ENCODE measurements at places on chromosomes 7 and 10.

- DNase-seq = no peak
Observed at GRCh38 chr7:47830015-47830414, 118.3 kb downstream of the PKD1L1 start.

GRCh38 chr7:37076668-37077067, 352.4 kb upstream of the AOAH start:
- DNase-seq = no peak

DNA sequence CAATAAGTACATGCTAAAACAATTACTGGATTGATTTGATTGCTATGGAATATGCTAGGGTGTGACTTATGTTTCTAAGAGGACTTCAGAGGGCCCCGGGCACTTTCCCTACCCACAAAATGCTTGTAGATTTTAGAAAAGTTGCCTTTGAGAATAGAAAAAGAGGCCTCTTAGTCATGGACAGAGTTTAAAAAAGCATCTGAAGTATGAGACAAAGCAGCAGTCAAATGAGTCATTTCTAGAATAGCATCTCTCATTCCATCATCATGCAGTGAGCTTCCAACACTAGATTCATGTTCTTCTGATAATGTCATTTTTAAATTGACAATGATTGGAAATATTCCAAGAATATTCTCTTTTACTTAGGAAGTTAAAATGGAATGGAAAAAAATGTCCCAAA, 675.1 kb upstream of the PCDH15 start:
- no peak for DNase-seq

DNA sequence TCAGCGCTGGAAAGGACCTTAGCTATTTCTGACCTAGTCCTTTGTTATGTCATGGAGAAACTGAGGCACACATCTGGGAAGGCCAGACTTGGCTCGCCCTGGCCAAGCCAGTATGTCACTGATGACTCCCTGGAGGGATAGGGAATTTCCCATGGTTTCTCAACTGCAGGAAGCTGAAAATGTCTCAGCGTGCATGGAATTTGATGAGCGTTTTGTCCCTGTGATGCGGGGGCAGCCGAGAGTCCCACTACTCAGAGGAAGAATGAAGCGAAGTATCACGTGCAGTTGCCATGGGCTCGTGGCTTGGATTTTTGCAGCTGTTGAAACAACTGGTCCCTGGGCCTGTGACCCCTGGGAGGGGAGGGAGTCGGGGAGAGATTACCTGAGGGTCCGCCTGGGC, 44.8 kb downstream of the CLIP2 start:
- no peak for DNase-seq

DNA sequence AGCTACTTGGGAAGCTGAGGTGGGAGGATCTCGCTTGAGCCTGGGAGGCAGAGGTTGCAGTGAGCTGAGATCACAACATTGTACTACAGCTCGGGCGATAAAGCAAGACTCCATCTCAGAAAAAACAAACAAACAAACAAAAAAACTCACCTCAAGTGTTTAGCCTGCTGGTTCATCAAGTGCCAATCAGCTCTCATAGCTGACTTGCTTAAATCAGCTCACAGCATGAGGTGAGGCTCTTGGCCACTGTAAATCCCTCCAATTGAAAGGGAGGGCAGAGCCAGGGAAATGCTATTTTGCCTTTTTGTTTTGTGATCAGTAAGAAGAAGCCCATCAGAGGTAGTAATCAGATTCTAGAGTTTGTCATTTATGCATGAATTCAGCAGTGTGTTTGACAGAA, 112.3 kb downstream of the RAB11FIP2 start:
- DNase-seq = no peak

DNA sequence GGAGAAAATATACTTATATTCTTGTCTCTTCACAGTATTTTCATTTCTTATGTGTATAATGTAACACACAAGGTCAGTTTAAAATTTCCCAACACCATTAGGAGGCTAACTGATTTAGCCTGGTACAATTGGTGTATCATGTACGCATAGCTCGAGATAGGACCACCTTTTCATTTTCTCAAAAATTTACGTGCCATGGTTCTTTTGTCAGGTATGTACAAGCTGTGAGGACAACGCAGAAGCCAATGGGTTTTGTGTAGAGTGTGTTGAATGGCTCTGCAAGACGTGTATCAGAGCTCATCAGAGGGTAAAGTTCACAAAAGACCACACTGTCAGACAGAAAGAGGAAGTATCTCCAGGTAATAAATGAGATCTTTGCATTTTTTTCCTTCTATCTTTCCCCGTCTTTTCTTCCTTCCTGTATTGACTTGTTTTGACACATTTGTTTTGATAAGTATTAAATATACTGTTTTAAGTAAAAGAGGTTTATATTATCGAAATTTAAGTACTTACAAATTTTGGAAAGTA, 55.0 kb downstream of the TRIM24 start:
- no peak for DNase-seq

- no peak for DNase-seq
Observed at GRCh38 chr10:16820421-16820820, 3.2 kb upstream of the RSU1 start.

- DNase-seq = no peak
Observed at GRCh38 chr10:14578060-14578952, 196.4 kb downstream of the FAM107B start.

DNA sequence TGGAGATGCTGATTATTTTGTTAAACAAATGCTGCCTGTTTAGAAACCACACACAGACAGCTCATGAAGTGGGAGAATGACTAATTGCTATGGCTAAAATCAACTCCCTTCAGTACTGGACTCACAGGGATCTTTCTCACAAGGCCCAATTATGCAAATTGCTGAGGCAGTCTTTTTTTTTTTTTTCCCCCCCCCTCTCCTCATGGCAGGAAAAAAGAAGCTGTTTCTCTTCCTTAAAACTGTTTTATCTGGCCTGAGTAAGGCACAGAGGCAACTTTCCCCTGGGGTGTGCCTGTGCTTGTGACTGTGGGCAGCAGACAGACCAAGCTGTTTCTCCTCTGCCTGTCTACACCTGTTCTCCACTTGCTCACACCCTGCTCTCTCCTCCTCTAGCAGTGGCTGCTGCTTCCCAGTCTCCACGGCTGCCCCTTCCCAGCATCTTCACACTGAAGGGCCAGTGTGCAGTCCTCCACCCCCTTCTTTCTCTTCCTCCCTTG, 65.4 kb upstream of the STEAP1B start:
- DNase-seq = no peak

Measured in left forelimb (tissue), 1 donor.